ENCODE measurements at places on chromosomes 11 and 22.

- no peak for DNase-seq
These were observed 98.3 kb downstream of the EMSY start for GRCh38 chr11:76543006-76543703.

DNA sequence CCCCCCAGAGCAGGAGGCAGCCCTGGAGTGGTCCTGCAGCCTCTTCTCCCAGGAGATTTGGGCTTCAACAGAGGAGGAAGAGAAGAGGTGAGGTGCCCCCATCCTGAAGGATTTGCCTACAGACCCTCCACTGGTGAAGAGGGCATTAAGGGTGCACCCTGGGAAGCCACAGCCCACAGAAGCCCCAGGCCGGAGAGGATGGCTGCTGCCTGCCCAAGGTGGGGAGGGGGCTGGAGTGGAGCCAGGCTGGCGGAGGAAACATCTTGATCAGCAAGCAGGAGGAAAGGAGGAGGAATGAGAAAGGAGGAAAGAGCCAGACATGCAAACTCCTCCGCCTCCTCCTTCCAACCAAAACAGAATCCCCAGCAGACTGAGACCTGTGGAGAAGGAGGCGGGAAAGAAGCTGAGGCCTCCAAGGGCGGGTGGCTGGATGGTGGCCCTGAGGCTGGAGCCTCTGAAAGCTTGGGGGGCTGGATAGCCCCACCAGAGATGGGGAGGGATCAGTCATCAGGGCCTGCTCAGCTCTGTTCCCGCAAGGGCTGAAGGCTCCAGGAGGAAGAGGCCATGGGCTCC lies 31.3 kb downstream of the ARRB1 start:
- no peak for DNase-seq

DNA sequence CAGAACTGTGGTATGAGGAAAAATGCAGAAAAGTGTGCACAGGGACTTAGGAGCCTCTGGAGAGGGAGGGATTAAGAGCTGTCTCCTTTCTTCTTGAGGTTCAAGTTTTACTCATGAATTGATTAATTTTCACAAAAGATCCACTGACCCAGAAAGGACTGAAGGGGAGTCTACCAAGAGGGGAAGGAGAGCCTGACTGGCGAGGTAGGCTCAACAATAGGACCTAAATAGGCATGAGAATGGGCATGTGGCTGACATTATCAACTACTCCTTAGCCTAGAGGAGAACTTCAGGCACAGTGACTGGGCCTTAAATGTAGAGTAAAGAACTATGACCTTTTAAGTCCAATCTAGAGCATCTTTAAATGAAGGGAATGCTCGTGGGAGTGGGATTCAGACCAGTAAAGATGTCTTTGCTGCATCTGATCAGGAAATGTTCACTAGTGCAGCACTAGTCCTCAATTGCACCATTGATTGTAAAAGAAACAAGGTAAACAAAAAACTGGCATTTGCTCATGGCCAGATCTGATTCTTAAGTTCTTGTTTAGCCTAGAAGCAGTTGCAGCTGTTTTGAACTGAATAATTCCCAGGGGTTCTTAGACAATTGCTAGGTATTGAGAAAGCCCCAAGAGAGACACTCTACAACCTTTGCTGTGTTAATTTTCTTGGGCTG lies 135.6 kb downstream of the RAB38 start:
- DNase-seq, result no peak

DNA sequence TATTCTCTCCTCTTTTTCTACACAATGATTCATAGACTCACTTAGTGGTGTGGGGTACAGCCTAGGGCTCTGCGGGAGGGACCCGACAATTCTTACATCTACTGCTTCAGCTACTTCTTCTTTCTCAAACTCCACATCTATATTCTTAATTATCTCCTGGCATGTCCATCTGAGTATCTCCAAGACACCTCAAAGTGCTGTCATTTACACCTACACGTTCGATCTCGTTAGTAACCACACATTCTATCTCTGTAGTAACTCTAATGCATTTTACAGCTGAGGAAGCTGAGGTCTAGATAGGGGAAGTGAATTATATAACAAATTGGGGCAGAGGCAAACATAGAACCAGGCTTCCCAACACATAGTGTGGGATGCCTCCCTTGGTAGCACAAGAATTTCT lies 27.7 kb upstream of the RRM1 start:
- DNase-seq, result no peak

GRCh38 chr11:29312812-29313211 lies 704.0 kb downstream of the KCNA4 start:
- no peak for DNase-seq

- DNase-seq, result no peak
These were observed 9.1 kb upstream of the TUB start for GRCh38 chr11:8071616-8072581.

DNA sequence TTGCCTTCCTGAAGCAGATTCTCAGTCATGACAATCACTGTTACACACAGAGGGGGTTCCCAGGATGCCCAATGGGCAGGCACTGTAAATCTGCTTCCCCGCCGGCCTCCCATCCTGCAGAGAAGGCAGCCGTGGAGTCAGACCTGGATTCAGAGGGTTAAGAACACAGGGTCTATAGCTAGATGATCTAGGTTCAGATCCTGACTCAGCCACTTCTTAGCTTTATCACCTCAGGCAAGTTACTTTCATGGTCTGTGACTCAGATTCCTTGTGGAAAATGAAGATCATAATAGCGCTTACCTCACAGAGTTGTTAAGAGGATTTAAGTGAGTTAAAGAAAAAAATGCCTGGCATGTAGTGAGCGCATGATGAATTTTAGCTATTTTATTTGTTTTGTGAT lies 95.9 kb downstream of the TIMP3 start:
- DNase-seq, result no peak

DNA sequence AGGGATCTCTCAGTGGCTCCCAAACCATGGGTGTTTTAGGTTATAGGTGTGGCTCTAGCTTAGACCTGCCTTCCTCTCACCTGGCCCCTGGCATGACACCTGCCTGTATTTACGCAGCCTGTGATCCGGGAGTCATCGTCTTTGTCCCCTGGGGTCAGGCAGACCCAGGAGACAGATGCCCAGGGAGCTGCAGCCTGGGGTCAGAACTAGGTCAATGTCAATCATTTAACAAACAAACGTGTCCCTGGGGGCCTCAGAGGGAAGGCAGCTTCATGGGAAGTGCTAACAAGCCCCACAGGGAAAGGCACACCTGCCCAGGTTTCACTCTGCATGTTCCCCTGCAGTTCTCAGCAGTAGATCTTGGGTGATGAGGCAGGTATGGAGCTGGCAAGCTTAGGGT lies 12.0 kb downstream of the BACE1-AS start:
- no peak for DNase-seq

- DNase-seq, result peak; percentile 38
These were observed 2.4 kb downstream of the JAM3 start for GRCh38 chr11:134071306-134071705.

GRCh38 chr11:28836285-28837081 lies 728.3 kb downstream of the METTL15 start:
- no peak for DNase-seq

GRCh38 chr11:111408789-111409727 lies 30.0 kb upstream of the POU2AF1 start:
- DNase-seq, result no peak

GRCh38 chr11:117722082-117722481 lies 74.9 kb downstream of the DSCAML1 start:
- no peak for DNase-seq

GRCh38 chr11:125233116-125233515 lies 68.6 kb downstream of the PKNOX2 start:
- DNase-seq, result no peak

DNA sequence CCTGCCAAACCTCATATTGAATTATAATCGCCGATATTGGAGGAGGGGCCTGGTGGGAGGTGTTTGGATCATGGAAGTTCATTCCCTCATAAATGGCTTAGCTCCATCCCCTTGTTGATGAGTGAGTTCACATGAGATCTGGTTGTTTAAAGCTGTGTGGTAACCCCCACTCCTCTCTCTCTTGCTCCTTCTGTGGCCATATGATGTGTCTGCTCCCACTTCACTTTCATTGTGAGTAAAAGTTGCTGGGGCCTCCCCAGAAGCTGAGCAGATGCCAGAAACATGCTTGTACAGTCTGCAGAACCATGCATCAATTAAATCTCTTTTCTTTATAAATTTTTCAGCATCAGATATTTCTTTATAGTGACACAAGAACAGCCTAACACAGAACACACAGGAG lies 929.0 kb upstream of the FAT3 start:
- DNase-seq, result no peak

- no peak for DNase-seq
These were observed 98.8 kb downstream of the SNX19 start for GRCh38 chr11:130817330-130817944.

- no peak for DNase-seq
These were observed 53.0 kb upstream of the LMO2 start for GRCh38 chr11:33944693-33945424.

- DNase-seq, result no peak
These were observed 97.7 kb upstream of the TP53I11 start for GRCh38 chr11:45048313-45048841.

GRCh38 chr22:20435436-20436306 lies 2.0 kb downstream of the SCARF2 start:
- no peak for DNase-seq

- peak; percentile 66 for DNase-seq
These were observed 2.5 kb upstream of the PAX6 start for GRCh38 chr11:31813391-31814175.

- DNase-seq, result no peak
These were observed 102.6 kb downstream of the SNX19 start for GRCh38 chr11:130813638-130814037.

DNA sequence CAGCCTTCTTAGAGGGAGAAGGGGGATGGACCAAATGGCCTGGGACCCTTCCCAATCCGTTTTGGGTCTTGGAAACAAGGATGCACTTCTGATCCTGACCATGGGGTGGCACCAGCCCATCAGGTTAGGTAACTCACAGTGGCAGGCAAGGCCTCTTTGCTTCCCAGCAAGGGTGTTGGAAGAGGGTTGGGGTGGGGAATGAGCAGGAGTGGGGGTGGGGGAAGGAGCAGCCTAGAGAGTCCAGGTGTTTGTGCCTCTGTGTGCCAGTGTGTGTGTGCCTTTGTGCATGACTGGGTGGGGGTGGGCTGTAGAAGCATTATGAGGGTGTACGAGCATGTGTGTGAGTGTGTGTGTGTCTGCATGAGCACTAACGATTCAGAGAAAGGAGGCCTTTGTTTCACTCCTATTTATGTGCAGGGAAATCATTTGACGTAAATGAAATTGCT lies 213.1 kb downstream of the INSC start:
- DNase-seq, result peak; percentile 76

GRCh38 chr11:72935700-72936099 lies 121.5 kb downstream of the ATG16L2 start:
- DNase-seq, result no peak

- DNase-seq, result no peak
These were observed 30.5 kb downstream of the KIAA0930 start for GRCh38 chr22:45210174-45210573.

- no peak for DNase-seq
These were observed 42.3 kb upstream of the NFRKB start for GRCh38 chr11:129937592-129938238.

GRCh38 chr11:70834277-70834940 lies 418.0 kb downstream of the SHANK2 start:
- DNase-seq, result no peak

DNA sequence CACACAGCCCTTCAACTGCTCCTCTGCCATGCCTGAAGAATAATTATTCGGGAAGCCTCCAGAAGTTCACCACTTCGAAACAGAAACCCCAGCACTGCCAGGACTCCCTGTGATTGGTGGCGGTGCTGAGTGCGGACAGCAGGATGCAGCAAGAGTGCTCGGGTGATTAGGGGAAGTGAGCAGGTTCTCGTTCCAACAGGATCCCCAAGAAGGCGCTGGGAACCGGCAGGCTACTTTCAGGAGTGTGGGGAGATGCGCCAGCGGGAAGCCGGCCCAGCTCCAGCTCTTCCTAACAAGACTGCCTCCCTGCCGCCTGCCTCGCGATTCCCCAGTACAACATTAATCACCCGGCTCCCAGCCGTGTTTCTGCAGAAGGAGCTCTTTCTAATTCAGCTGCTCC lies 630.2 kb downstream of the BRD1 start:
- DNase-seq, result no peak

DNA sequence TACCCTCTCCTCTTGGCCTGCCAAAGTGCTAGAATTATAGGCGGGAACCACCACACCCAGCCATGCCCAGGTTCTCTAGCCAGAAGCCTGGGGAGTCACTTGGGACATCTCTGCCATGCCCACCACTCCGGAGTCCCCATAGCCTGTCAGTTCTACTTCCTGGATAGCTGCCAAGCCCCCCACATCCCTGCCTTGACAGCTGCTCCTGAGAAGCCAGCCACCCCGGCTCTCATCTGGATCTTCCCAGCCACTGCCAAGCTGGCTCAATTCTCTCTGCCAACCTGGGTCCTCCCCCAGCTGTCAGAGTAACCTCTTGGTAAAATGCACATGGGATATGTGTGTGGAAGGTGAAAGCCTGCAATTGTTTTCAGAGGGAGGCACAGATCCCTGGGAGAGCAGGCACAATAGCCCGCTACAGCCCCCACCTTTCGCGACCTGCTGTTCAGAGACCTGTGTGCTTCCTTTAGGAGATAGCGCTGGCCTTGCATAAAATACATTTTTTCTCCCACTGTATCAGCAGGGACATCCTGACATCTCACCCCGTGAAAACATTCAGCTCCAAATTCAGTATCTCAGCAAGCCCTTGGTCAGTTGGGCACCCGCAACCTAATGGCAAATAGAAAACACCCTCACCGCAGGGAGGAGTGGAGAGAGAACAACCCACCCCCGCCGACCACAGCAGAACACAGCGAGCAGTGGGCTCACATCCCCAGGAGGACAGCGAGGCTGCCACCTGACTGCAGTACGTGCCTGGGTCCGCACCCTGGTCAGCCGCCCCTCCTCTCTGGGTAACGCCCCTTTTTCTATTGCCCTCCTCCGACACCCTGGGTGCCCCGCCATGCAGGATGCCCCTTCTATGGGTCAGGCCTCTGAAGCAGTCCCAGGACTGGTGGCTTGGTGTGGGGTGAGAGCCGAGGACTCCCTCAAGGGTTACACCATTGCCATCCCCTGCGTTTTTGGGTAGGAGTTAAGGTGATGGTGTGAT lies 1342.2 kb downstream of the BRD1 start:
- DNase-seq, result no peak

GRCh38 chr11:119712459-119713358 lies 16.3 kb downstream of the NECTIN1 start:
- no peak for DNase-seq

DNA sequence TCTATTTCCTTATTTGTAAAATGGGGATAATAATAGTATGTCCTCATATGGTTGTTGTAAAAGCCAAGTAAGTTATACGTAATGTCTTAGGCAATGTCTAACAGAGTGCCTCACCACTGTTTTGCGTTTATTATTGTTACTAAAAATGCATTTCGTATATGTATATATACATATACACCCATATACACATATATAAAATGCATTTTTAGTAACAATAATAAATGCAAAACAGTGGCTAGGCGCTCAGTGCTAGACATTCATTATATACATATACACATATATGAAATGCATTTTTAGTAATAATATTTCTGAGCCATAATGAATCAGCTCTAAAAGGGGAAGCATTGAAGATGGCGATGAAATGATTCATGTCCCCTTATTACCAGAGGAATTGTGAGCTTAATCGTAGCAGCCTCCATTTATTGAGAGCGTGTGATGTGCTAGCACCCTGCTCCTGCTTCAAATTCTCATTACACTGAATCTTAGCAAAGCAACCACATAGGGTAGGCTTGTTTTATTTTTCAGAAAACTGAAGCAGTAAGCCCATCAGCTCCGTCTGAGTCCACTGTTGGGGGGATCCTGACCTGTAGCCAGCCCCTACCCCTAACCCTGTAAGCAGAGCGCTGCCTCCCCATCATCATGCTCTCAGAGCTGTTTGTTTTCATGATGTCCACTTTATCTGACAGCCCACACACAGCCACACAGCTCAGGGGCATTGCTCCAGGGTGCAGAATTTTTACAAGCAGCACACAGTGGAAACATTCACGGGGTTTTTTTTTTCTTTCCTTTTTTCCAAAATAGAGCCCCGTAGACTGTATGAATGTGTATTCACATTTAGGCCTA lies 97.1 kb upstream of the NAV2 start:
- DNase-seq, result no peak
